ENCODE measurements at places on chromosomes 4 and X.

DNA sequence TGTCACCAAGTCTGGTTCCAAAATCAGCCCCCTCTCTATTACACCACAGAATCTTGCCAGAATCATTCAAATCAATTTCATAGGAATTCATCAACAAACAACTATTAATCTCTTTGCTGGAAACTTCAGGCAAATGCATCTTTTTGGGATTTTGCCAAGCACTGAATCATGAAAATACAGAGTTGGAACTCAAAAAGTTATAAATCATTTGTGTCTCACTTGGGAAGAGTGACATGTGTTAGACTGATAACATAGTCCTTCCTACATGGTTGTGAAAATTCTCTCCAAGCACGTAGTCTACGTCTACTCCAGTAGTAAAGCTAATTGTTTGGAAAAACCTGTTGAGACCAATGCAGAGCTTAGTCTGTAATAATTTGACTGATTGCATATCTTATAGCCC, 19.0 kb downstream of the CXCL8 start:
- no peak for DNase-seq

GRCh38 chrX:56569378-56570057, 6.1 kb downstream of the UBQLN2 start:
- DNase-seq = no peak

- DNase-seq = no peak
Measured at GRCh38 chr4:76374798-76375197, 46.1 kb downstream of the CCDC158 start.

- DNase-seq = no peak
Measured at GRCh38 chrX:123202523-123202922, 18.4 kb downstream of the GRIA3 start.

DNA sequence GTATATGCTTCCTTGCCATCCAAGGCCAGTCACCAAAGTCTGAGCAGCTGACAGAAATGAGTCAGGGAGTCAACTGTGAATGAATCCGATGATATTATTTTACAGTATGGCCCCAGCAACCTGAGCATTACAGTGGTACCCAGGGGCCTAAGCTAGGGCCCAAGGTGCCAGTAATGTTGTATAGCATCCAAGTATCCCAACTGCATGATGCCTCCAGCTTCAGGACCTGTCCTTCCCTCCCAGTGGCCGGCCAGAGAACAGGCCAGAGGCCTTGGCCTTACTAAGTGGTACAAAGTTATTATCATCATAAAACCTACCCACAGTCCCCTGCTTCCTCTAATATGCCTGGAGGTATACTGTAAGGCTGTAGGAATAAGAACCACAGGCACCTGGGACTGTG, 79.9 kb downstream of the RFC1 start:
- DNase-seq = no peak
